T-helper 17 cell (primary cell): ENCODE measurements at places on chromosomes 12 and 14. TPM values are rescaled to one million over a fixed set of nuclear protein-coding genes. Genes with fewer than 3 reads are reported as not detected.

Gene CCDC184
- total RNA-seq = 8.6 TPM

GRCh38 chr14:65487783-65488494 is 75.4 kb downstream of the FUT8 start:
- no peak for DNase-seq

DNA sequence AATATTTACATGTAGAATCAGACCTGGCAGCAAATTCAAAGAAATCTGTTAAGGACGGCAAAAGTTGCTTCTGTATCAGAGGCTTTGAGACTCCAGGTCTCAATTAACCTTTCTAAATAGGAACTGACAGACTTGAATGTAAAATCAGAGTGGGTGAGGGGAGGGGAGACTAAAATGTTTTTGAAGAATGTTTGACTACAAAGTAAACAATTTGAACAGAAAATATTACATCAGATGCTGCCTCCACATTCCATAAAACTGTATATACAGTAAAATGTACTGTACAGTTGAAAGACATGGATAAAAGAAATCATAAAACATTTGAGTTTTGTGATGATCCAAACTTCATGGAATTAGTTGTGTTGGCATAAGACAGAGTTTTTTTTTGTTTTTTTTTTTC is 49.5 kb upstream of the POC1B start:
- no peak for DNase-seq

GRCh38 chr12:95591731-95592130 is 40.5 kb upstream of the USP44 start:
- no peak for DNase-seq

DNA sequence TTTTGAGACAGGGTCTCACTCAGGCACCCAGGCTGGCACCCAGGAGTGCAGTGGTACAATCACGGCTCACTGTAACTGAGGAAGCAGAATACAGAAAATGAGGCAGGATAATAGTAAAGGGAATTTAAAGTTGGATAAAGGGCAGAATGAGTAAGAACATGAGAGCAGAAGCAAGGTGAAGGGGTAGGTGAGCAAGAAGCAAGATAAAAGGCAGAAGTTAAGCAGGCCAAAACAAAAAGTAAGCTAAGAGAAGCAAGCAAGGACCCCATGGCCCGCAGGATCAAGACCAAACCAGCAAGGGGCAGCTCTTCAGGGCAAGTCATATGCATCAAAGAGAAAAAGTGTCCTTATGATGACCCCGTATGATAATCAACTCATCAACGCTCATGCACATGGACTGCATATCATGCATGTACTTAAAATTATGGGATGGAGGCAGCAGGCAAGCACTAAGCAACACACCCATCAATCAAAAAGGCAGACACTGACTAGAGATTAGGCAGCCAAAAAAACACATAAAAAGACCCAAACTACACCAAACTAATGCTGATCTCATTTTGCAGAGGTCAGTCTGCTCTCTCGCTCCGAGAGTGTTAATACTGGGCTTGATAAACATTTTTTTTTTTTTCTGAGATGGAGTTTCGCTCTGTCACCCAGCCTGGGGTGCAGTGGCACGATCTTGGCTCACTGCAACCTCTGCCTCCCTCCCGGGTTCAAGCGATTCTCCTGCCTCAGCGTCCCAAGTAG is 11.6 kb downstream of the TIMELESS start:
- DNase-seq = no peak
